ENCODE measurements at places on chromosomes 6 and 20.

DNA sequence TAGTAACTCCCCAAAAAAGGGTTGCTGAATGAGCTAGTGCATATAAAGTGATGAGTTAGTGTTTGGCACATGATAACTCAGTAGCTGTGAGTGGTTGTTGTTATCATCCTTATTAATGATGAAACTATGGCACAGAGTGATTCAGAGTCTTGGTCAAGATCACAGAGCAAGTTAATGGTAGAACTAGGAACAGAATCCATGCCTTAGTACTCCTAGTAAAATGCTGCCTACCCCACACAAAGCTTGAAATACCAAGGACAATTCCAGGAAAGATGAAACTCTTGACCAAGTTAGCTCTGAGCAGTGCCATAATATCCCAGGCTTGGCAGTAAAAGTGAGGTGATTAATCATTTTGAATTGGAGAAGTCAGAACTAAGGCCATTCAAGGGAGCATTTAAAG lies 109.1 kb upstream of the ENPP5 start:
- no peak for DNase-seq

GRCh38 chr6:136593748-136594490 lies 43.7 kb upstream of the MAP7 start:
- DNase-seq: peak; percentile 63

DNA sequence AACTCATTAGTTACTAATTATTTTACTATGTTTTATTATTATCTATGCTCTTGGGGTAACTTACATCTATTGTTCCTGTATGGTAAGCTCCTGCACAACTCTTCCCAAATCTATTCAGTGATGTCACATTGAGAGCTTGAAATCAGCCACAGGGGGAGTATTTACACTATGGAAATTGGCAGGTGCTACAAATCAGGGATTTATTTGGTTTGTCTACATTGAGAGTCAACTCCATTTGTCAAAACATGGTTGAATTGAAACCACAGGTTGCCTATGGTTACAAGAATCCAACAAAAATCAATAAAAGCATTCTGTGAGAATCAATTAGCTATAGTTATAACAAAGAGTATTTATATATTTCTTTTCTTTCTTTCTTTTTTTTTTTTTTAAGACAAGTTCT lies 3.9 kb upstream of the FITM2 start:
- no peak for DNase-seq

DNA sequence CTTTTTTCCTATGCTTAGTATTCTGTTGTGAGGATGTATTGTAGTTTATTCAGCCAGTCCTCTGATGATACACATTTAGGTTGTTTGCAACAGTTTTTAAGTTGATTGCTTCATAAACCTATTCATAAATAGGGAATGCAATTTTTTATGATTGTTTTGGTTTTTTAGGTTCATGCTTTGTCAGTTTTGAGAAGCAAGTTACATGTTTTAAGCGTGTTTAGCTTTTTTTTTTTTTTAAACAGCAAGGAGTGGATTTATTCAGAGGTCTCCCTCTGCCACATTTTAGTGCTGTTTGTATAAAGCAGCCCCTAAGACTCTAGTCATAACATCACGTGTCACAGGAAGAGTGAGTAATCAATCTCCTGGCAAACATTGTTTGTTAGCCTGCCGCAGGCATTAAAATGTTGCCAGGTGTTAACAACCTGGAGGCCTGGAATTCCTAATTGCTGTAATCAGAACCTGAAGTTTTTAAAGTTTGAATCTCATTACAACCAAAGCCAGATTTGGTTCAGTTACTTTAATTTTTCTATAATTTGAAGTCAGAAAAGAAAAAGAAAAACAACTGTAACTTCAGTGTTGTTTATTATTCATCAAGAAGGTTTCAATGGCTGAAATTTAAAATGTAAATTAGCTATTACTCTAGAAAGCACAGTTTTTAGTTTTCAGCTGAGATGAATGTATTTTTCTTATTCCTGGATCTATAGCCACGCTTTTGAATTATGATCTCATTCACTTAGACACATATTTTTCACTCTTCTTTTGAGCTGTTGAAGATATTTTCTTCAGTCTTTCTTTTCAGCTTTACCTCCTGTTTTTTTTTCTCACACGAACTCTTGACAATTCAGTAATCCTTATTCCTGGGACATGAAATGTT lies 59.2 kb downstream of the KCNS1 start:
- no peak for DNase-seq
